A673 (cell line): ENCODE measurements at places on chromosomes 3 and 15. TPM values are rescaled to one million over a fixed set of nuclear protein-coding genes. Genes with fewer than 3 reads are reported as not detected.

DNA sequence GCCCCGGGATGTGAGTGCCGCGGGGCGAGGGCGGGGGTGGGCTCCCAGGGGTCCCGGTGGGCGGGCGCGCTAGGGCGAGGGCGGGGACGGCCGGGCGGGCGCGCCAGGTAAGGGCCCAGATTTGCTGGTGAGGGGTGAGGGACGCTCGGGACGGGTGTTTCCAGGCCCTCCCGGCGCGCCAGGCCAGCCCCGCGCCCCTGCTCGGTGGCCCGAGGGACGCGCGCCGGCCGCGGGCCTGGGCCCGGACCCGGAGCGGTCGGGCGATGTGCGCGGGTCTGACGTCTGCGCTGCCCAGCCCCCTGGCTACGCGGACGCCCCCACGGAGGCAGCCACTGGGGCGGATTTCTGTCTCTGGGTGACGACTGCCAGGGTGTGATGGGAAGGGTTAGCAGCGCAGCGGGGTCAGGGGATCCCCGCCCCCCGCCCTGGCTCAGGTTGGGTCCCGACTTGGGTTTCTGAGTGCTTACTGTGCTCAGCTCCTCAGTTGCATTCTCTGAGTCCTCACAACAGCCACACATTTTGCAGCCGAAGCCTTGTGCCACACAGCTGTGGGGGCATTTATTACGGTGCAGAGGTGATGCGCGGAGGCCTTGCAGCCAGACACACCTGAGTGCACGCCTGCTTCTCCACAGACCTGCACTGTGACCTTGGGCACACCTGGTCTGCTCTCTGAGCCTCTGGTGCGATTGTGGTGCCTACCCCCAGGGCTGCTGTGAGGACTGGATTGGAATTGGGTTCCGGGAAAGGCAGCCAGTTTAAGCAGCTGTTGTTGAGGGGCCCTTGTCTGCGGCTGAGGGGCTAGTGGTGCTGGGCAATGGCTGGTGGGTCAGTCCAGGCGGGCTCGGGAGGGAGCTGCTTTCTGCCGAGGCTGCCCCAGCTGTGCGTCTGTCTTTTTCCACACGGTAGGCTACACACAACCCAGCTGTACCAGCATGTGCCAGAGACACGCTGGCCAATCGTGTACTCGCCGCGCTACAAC, 523 bp downstream of the HDAC11 start:
- peak; percentile 22 for DNase-seq
- no peaks in the 10 kb centered on the region for H3K4me1 ChIP-seq
- H3K36me3 ChIP-seq, result no peaks in the 10 kb centered on the region
- H3K4me3 ChIP-seq, result peak overlapping the region; percentile 63
- peak overlapping the region; percentile 54 for H3K27ac ChIP-seq

DNA sequence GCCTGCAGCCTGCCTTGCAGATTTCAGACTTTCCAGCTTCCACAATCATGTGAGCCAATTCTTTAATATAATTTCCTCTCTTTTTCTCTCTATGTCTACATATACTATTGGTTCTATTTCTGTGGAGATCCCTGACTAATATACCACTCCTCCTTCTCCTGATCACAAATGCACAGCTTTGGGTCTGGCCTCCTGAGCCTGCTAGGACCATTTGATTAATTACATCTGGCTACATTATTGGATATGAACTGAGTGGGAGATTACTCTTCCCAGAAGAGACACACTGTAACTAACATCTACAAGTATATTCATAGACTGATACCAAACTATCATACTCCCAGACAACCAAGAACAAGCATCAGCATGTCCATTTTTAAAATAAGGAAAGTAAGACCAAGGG, 188.9 kb upstream of the LMCD1 start:
- H3K36me3 ChIP-seq, result peaks cover 29% of the 10 kb centered on the region
- peaks cover 50% of the 10 kb centered on the region for H3K4me1 ChIP-seq
- no peaks in the 10 kb centered on the region for H3K27me3 ChIP-seq
- peak overlapping the region; percentile 96 for H3K27ac ChIP-seq
- no peak overlapping the region for H3K4me3 ChIP-seq

CCR8 gene
- total RNA-seq, result not detected in 2 replicates

EBLN2 gene
- 2.2 and 3.8 TPM in 2 replicates for total RNA-seq

GOLGA8T gene
- total RNA-seq, result not detected in 2 replicates

ONECUT1 gene
- total RNA-seq, result not detected in 2 replicates

CCRL2 gene
- not detected in 2 replicates for total RNA-seq

RARRES1 gene
- 0.15 TPM in 1 of 2 replicates, not detected in the other for total RNA-seq

GRAMD2A gene
- total RNA-seq, result 0.20 and 0.43 TPM in 2 replicates

- peaks cover 7% of the 10 kb centered on the region for H3K36me3 ChIP-seq
- peaks cover 13% of the 10 kb centered on the region for H3K4me1 ChIP-seq
- DNase-seq, result no peak
- H3K27me3 ChIP-seq, result no peaks in the 10 kb centered on the region
- H3K27ac ChIP-seq, result no peak overlapping the region
- H3K4me3 ChIP-seq, result peak overlapping the region; percentile 74
Observed at GRCh38 chr3:130748467-130748861, 1.8 kb upstream of the PIK3R4 start.

- no peaks in the 10 kb centered on the region for H3K4me1 ChIP-seq
- DNase-seq, result no peak
- H3K27ac ChIP-seq, result no peak overlapping the region
- no peaks in the 10 kb centered on the region for H3K36me3 ChIP-seq
- no peak overlapping the region for H3K4me3 ChIP-seq
Observed at GRCh38 chr3:172569128-172570008, 46.1 kb upstream of the TNFSF10 start.

TGM4 gene
- total RNA-seq, result 0.09 TPM in 1 of 2 replicates, not detected in the other
